Tibial nerve (tissue), 4 donors: ENCODE measurements at places on chromosomes 11 and 22. TPM values are rescaled to one million over a fixed set of nuclear protein-coding genes. Genes with fewer than 3 reads are reported as not detected.
A peak's percentile ranks its signal among the peaks of the same experiment; 100 is the strongest.

DNA sequence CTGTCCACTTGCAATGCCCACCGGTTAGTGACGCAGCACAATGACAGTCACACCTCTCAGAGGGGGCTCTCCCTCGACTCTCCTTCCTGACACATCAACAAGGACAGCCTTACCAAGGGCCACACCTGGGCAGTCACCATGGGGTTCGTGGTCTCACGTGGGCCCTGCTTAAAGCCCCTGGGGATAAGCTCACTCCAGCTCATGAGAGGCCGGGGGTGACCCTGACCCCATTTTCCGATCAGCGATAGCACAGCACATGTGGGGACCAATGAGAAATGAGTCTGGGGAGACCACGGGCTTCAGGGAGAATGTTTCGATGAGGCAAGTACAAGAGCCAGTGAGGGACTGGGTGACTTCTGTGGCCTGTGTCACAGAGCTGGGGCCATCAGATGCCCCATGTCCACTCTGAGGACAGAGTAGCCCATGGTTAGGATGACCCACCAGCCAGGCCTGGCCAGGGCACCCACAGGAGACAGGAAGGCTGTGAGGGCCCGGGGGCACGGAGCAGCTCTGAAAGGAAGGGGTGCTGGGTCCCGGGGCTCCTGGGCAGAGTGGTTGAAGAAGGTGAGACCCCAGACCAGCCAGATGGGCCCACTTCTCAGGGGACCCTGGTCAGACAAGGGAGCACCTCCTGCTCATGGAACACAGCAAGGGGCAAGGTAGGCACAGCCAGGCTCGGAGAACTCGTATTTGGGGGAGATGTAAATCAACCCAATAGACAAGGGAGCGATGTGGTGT, 128.8 kb downstream of the MED15 start:
- DNase-seq = no peak
- H3K4me3 ChIP-seq = no peak overlapping the region
- H3K36me3 ChIP-seq = no peaks in the 10 kb centered on the region
- no peaks in the 10 kb centered on the region for H3K27me3 ChIP-seq
- no peaks in the 10 kb centered on the region for H3K4me1 ChIP-seq
- no peak overlapping the region for H3K27ac ChIP-seq

DNA sequence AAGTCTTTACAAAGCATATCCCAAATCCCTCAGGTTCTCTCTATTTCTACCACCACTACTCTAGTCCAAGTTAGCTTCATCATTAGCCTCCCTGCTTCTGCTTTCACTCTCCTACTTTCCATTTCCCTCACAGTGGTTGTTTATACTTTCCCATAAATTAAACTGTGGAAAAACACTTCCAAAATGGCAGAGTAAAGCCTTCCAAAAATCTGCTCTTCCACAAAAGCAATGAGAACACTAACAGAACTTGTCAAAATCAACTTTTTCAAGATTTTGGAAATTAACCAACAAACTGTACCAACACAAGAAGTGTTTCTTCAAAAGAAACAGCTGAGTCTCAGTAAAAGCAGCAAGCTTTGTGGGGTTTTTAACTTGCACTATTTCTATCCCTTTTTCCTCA, 71.8 kb downstream of the TTC28 start:
- DNase-seq = no peak
- H3K4me1 ChIP-seq = peaks cover 14% of the 10 kb centered on the region
- no peak overlapping the region for H3K27ac ChIP-seq
- no peaks in the 10 kb centered on the region for H3K27me3 ChIP-seq
- H3K4me3 ChIP-seq = no peak overlapping the region

DNA sequence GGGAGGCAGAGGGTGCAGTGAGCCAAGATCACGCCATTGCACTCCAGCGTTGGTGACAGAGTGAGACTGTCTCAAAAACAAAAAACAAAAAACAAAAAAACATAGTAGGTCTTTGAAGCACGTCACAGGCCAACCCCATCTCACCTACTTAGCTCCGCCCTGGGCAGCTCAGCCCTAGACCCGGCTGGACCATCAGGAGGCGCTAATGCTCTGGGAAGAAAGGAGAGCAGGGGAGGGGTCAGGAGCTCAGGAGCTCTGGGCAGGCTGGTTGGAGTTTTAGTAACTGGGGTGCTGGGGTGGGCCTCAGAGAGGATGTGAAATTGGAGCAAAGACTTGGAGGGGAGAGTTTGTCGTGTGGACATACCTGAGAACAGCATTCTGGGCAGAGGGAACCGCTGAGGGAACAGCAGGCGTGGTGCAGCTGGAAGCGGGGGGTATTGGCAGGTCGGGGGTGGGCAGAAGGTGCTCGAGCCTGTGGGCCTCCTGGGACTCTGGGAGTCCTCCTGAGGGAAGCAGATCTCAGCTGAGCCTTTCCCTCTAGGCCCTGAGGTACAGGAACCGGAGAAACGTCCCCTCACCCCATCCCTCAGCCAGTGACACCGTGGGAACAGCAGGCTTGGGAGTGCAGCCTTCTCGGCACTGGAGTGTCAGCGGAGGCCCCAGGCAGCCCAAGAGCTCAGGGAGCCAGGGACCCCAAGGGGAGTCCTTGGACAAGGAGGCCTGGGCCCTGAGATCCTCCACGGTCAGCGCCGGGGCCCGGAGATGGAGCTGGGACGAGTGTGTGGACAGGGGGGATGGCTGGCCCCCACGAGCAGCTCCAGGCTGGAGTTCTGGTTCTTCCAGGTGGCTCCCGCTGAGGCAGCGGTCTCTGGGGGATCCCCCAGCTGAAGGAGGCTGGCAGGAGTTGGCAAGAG, 2.2 kb upstream of the RPS6KA4 start:
- H3K27me3 ChIP-seq = no peaks in the 10 kb centered on the region
- no peak overlapping the region for H3K4me3 ChIP-seq
- DNase-seq = no peak
- no peak overlapping the region for H3K27ac ChIP-seq
- H3K4me1 ChIP-seq = peaks cover 44% of the 10 kb centered on the region
- no peaks in the 10 kb centered on the region for H3K36me3 ChIP-seq

- no peak for DNase-seq
- no peaks in the 10 kb centered on the region for H3K36me3 ChIP-seq
- no peak overlapping the region for H3K4me3 ChIP-seq
These were observed 710.8 kb downstream of the OPCML start for GRCh38 chr11:132821499-132821898.

DNA sequence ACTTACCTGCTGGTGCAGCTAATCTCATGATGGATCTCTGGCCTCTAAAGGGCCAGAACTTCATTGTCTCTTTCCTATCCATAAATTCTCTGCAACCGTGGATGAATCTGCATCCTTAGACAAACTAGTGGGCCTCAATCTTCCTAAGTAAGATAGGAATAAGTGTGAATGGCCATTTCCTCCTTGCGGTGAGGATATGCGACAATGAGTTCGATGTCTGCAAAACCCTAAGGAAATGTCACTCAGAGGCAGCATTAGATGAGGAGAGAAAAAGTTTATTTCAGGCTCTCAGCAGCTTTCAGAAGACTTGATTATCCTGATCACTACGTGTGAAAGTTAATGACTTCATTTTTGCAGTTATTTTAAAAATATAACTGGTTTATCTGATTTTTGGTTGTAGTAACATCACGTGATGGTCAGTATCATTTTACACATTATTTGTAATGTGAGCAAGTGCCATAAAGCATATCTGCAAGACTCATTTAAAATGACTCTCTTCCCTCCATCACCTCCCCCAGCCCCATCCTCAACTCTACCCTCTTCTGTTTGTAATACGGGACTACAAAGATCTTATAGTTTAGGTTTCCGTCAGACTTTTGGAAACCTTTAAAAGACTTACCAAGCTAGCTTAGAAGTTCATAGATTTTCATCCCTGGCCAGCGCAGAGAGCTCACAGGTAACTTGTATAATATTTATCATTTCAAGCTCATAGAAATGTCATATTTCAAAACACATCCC, 10.2 kb downstream of the GRAP2 start:
- DNase-seq = no peak
- H3K4me3 ChIP-seq = no peak overlapping the region
- H3K27me3 ChIP-seq = no peaks in the 10 kb centered on the region
- H3K36me3 ChIP-seq = no peaks in the 10 kb centered on the region
- no peaks in the 10 kb centered on the region for H3K4me1 ChIP-seq

GRCh38 chr11:33552756-33553155, 147.9 kb downstream of the C11orf91 start:
- no peak for DNase-seq
- H3K36me3 ChIP-seq = no peaks in the 10 kb centered on the region
- H3K27me3 ChIP-seq = no peaks in the 10 kb centered on the region
- no peak overlapping the region for H3K4me3 ChIP-seq
- no peak overlapping the region for H3K27ac ChIP-seq
- H3K4me1 ChIP-seq = no peaks in the 10 kb centered on the region

DNA sequence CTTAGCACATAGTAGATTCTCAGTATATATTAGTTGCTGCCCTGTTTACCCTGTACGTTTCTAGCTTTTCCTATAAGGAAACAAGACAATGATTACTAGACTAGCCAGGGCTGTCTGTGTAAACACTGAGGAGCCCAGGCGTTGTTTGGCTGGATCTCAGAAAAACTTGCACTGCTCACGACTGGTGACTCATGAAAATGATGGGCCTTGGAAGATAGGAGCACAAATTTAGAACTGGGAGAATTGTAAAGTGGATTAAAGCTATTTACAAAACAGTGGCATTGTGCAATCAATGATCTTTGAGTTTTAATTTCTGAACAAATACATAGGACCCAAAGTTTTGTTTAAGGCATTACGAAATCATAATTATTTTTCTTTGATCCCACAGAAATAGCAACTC, 276.9 kb downstream of the FAM76B start:
- no peaks in the 10 kb centered on the region for H3K4me1 ChIP-seq
- no peak overlapping the region for H3K27ac ChIP-seq
- no peak overlapping the region for H3K4me3 ChIP-seq
- H3K27me3 ChIP-seq = no peaks in the 10 kb centered on the region
- H3K36me3 ChIP-seq = no peaks in the 10 kb centered on the region

- DNase-seq = no peak
- H3K4me3 ChIP-seq = no peak overlapping the region
- no peak overlapping the region for H3K27ac ChIP-seq
- no peaks in the 10 kb centered on the region for H3K36me3 ChIP-seq
These were observed 7.9 kb downstream of the ASPHD2 start for GRCh38 chr22:26436903-26437515.

- H3K4me3 ChIP-seq = no peak overlapping the region
- no peaks in the 10 kb centered on the region for H3K27me3 ChIP-seq
- DNase-seq = no peak
- peaks cover 5% of the 10 kb centered on the region for H3K4me1 ChIP-seq
- H3K27ac ChIP-seq = peak overlapping the region; percentile 44
- H3K36me3 ChIP-seq = no peaks in the 10 kb centered on the region
These were observed 39.3 kb downstream of the RIBC2 start for GRCh38 chr22:45452565-45453379.

DNA sequence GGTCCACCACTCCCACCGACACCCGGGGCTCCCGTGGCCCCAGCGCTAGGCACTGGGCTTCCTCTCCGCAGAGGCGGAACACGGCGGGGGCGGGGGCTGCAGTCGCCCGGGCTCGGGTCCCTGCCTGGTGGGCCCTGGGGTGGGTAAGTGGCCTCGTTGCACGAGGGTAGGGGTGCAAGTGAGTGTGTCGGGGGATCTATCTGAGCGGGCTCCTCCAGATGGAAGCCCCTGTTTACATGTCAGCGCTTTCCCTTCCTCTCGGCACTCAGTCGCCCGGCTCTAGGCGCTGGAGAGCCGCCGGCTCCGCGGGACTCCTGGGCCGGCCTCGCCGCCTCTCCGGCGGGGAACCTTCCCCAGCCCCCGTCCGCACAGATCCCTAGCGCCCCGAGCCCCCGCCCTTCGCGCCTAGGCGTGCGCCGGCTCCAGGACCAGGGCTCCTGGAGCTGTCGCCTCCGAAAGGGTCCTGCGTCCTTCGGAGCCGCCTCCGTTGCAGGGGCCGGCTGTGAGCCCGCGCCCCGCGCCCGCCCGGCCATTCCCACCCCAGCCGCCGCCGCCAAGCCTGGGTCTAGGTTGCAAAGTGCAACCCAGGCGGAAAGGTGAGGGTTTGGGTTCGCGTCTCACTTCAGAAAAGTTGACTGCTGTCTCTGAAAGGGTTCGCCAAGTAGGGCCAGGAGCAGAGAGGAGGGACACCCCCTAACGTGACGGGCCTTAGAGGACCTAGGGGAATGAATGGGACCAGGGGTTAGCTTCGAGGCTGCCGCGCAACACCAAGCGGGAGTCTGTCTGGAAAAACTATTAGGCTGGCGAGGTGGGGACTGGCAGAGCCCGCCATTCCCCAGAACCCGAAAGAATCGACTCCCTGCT, 978 bp downstream of the FLI1 start:
- DNase-seq = no peak
- peak overlapping the region; percentile 64 for H3K4me3 ChIP-seq
- H3K4me1 ChIP-seq = no peaks in the 10 kb centered on the region
- H3K27ac ChIP-seq = peak overlapping the region; percentile 51
- no peaks in the 10 kb centered on the region for H3K36me3 ChIP-seq
- peaks cover 71% of the 10 kb centered on the region for H3K27me3 ChIP-seq

DNA sequence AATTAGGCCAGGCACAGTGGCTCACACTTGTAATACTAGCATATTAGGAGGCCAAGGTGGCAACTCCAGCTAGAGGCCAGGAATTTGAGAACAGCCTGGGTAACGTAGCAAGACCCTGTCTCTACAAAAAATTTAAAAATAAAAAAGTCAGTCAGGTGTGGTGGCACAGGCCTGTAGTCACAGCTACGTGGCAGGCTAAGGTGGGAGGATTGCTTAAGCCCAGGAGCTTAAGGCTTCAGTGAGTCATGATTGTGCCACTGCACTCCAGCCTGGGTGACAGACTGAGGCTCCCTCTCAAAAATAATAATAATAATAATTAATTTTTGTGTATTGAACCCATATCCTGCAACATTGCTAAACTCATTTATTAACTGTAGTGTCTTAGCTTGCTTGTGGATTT, 15.3 kb upstream of the TRIM29 start:
- no peaks in the 10 kb centered on the region for H3K36me3 ChIP-seq
- no peak overlapping the region for H3K4me3 ChIP-seq
- H3K4me1 ChIP-seq = no peaks in the 10 kb centered on the region

- H3K4me1 ChIP-seq = no peaks in the 10 kb centered on the region
- no peak overlapping the region for H3K4me3 ChIP-seq
- H3K27ac ChIP-seq = no peak overlapping the region
- H3K27me3 ChIP-seq = no peaks in the 10 kb centered on the region
- no peaks in the 10 kb centered on the region for H3K36me3 ChIP-seq
These were observed 32.6 kb upstream of the GNAZ start for GRCh38 chr22:23037429-23038333.

DNA sequence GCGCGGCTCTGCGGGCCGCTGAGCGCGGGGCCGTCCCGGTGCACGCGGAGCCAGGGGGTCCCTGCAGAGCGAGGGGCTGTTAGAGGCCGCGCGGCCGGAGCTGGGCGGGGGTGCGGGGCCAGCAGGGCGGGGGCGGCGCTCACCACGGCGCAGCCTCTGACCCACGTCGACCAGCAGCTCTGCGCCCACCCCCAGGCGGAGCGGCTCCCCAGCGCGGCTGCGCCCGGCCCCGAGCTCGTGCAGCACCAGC, 385 bp upstream of the SCO2 start:
- H3K27me3 ChIP-seq = no peaks in the 10 kb centered on the region
- peak overlapping the region; percentile 92 for H3K27ac ChIP-seq
- H3K36me3 ChIP-seq = peaks cover 34% of the 10 kb centered on the region

The UBASH3B gene
- 2.0 TPM for total RNA-seq

The BIRC3 gene
- 26.2 TPM for total RNA-seq

The NCAM1 gene
- 70.8 TPM for total RNA-seq

The DEPDC7 gene
- total RNA-seq = 9.2 TPM

The OR10V1 gene
- total RNA-seq = not detected

The CDC42EP1 gene
- total RNA-seq = 33.1 TPM

The ATXN10 gene
- total RNA-seq = 188 TPM

The CBY1 gene
- total RNA-seq = 24.3 TPM

The DAGLA gene
- total RNA-seq = 1.1 TPM

The TNNI2 gene
- not detected for total RNA-seq
